Fibroblast of pulmonary artery (primary cell): ENCODE measurements at places on chromosomes 2 and 18.

DNA sequence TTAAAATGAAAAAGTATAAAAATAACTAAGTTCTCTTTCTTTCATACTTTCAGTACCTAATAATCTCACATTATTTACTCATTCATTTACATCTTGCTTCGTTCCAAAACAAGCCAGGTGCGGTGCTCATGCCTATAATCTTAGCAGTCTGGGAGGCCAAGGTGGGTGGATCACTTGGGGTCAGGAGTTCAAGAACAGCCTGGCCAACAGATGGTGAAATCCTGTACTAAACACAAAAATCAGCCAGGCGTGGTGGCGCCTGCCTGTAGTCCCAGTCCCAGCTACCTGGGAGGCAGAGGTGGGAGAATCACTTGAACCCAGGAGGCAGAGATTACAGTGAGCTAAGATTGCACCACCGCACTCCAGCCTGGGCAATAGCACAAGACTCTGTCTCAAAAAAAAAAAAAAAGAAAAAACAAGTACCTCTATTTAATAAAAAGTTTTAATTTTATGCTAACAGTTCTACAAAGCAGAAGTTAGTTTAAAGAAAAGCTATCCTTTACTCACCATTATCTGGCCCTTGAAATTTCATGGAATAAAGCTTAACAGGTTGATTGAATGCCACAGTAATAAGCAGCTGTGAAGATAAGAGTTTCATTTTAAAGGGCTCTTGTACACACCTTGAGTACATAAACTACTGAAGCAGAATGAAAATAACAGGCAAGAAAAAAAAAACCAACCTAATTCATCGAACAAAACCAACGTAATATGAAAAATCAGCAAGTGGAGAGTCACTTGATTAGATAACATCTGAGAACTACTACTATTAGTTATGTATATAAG lies 22.5 kb downstream of the TXNL1 start:
- DNase-seq = no peak

DNA sequence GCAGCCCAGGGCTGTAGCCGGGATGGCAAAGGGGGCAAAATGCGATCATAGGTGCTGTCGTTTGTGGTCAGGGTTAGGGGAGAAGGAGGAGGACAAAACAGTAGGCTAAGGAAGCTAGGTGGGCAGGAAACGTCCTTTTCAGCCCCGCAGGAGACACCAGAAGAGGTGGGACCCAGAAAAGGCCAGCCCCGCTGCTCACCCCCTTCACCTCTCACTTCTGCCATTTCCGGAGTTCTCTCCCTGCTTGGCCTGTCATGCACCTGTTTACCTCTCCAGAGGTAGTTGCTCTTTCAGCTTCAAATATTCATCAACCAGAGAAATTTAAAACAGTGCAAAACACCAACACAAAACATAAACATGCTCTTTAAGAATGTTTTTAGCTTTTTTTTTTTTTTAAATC lies 849 bp downstream of the AQP4 start:
- no peak for DNase-seq

DNA sequence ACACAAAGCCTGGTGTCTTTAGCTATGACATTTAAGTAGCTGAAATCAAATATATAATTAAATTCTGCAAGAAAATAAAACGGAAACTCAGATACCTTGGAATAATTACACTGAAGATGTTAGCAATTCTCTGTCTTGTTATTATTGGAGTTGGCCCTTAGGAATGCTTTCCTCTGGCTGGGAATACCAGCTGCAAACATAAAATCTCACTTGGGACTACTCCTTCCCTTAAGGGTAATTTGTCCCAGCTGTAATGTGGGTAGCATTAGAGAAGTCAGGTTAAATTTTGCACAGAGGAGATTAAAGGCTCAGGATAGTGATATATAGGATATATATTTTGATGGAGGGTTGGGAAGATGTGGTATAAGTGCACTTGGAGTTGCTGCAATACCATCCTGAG lies 37.3 kb upstream of the GRP start:
- no peak for DNase-seq

DNA sequence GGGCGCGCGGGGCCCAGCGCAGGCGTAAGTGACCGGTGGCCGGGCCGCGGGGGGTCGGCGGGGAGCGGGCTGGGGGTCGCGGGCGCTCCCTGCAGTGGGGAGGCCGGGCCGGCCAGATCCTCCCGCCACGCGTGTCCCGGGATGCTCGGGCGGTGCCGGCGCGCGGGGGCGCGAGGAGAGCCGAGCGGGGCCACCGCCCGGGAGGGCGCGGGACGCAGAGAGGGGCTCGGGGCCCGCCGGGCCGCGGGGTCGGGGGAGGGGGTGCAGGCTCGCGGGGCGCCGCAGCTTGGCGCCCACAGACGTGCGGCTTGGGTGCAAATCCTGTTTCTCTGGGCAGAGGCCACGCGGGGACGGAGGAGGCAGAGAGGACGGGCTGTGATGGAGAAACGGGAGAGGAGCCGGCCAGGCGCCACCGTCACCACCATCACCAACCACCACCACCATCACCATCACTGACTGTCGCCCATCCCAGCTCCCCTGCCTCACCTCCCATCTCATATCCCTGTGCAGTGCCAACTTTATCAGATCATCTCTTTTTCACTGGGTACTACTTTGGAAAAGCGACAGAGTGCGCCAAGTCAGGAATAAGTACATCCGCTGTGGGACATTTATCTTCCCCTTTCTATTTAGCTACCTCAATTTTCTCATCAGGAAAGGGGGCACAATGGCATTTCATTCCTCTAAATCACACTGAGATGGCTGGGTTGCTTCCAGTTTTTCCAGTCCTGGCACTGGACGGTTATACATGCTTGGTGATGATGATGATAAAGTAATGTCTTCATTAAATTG lies 97.2 kb upstream of the GPR45 start:
- DNase-seq = no peak

DNA sequence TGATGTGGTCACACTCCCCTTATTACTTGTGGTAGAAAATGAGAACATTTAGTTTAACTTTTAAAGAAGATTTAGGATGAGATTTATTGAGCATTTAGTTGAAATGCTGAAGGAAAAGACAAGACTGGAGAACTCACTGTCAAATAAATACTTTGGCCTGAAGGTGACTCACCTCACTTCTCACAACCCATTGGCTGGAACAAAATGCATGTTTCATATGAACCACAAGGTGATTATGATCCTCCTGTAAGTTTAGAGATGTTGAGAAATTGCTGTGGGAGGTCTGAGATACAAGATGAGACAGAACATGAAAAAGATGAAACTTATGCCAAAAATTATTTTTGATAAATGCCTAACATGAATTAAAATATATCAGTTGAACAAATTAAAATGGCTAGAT lies 1004.5 kb downstream of the SOCS6 start:
- peak; percentile 7 for DNase-seq

DNA sequence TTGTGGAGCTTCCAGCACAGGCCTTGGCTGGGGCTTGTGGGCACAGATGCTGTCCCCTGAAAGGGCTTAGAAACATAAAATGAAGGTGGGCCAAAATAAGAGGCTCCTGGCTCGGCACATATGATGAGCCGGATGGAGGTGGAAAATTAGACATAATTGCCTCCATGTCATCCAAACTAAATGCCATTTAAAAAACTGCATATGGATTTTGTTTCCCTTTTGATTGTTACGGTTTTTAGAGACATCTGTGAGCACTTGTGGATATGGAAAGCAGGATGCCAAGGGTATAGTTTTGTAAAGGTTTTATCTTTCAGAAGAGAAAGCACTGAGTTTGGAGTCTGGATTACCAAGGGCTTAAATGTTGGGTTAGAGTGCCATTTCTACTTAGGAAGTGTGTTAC lies 498.3 kb downstream of the RIT2 start:
- no peak for DNase-seq

GRCh38 chr2:47520825-47521665 lies 118.1 kb downstream of the MSH2 start:
- peak; percentile 48 for DNase-seq

- no peak for DNase-seq
These were observed 143.3 kb downstream of the GLI2 start for GRCh38 chr2:120878970-120879369.

- DNase-seq = no peak
These were observed 39.5 kb downstream of the TMEM17 start for GRCh38 chr2:62466503-62466854.

DNA sequence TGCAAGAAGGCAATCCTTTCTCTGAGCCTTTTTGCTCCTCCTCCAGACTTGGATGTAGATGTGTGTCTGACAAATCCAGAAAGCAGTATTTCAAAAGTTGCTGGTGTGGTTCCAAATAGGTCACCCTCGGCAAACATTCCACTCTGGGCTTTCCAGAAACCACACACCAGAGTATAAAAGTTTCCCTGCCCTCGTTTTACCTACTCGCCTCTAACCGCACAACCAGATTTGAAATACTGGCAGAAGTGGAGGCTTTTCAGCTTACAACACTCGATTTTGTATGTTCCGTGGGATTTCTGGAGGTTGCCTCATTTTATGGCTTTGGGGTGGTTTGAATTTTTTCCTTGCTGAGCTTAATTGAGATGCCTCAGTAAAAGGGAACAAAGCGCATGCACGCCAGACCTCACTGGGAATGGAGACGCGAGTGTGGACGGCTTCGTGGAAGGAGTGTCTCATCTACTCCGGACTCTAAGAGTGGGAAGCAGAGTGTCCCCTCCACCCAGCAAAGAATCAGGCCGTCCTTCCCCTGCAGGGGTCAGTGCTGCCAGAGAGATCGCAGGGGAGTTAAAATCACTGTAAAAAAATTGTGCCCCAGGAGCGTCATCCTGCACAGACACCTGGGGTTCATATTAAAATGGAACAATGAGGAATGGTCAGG lies 44.0 kb upstream of the RPL31 start:
- peak; percentile 79 for DNase-seq
